KG1 (cell line): ENCODE measurements at places on chromosomes 12 and 14.

DNA sequence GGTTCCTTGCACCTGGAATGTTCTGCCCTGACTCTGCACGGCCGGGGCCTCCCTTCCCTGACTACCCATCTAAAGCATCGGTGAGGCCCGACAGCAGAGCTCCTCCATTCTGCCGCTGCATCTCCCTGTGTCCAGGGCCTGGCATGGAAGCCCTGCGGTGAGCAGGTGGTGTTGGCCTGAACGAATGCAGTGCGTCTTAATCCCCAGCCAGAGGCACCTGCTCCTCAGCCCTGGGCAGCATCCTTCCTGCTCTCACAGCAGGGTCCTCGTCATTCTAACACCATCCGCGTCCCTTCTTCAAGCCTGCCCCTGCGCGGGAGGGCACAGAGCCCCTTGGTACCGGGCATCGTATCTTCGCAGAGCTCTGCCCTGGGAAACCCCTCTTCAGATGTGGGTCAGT, 15.4 kb downstream of the BEGAIN start:
- no peak for DNase-seq

GRCh38 chr14:55772486-55772885, 192.5 kb downstream of the KTN1 start:
- DNase-seq = no peak

GRCh38 chr12:10802587-10802986, at the start of gene TAS2R7:
Gene TAS2R7, minus strand, starts transcription at chr12:10802627. Its CDS starts 57 bp downstream, at chr12:10802570.
- DNase-seq = no peak

DNA sequence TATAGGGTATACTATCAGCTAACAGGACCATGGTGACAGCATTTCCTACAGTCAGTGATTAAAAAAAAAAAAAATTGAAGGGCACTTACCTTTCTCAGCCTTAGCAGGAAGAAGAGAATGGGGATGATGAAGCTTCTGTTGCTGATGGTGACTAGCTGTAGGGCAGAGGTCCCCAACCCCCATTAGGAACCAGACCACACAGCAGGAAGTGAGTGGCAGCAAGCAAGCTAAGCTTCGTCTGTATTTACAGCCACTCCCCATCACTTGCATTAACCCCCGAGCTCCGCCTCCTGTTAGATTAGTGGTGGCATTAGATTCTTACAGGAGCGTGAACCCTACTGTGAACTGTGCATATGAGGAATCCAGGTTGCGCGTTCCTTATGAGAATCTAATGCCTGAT, 91.3 kb upstream of the USP44 start:
- DNase-seq = no peak

GRCh38 chr12:20189767-20190166, 178.6 kb upstream of the PDE3A start:
- DNase-seq = no peak

GRCh38 chr14:71235875-71236274, 328.6 kb downstream of the PCNX1 start:
- no peak for DNase-seq

GRCh38 chr12:2011643-2012607, 7.7 kb upstream of the DCP1B start:
- no peak for DNase-seq

DNA sequence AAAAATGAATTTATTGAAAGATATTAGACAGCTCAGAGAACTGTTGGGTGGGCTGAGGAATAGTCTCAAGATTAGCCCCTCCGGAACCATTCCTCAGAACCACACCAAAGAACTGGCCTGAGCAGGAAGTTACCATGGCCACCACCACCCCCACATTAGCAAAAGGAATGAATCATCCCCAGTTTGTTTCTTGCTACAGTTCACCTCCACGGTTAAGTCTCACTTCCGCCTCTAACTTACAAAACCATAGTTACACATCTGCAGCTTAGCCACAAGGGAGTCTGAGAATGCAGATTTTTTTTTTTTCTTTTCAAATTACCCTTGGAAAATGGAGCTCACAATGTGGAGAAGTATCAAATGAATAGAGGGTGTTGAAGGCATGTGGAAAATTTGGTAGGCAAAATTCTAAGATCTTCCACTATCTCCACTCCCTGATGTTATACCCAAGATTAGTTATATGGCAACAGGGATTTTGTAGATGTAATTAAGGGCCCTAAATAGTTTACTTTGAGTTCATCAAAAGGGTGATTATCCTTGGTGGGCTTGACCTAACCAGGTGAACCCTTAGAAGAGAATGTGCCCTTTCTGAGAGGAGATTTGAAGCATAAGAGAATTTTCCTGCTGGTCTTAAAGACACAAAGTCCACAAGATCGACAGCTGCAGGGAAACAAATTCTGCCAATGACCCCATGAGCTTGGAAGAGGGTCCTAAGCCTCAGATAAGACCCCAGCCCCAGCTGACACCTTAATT, 129.8 kb upstream of the KRR1 start:
- DNase-seq = peak; percentile 44

DNA sequence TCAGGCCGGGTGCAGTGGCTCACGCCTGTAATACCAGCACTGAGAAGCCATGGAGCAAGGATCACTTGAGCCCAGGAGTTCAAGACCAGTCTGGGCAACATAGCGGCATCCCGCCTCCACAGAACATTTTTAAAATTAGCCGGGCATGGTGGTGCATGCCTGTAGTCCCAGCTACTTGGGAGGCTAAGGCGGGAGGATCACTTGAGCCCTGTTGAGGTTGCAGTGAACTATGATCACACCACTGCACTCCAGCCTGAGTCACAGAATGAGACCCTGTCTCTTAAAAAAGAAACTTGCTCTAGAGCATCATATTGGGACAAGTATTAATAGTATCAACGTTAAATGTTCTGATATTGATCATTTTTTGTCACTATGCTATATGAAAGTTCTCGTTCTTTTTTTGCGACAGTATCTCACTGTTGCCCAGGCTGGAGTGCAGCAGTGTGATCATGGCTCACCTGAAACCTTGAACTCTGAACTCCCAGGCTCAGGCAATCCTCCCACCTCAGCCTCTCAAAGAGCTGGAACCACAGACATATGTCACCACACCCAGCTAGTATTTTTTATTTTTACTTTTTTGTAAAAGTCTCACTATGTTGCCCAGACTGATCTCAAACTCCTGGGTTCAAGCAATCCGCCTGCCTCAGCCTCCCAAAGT, 47.7 kb downstream of the CCDC85C start:
- no peak for DNase-seq

GRCh38 chr12:111352296-111352993, 16.4 kb downstream of the PHETA1 start:
- DNase-seq = no peak

DNA sequence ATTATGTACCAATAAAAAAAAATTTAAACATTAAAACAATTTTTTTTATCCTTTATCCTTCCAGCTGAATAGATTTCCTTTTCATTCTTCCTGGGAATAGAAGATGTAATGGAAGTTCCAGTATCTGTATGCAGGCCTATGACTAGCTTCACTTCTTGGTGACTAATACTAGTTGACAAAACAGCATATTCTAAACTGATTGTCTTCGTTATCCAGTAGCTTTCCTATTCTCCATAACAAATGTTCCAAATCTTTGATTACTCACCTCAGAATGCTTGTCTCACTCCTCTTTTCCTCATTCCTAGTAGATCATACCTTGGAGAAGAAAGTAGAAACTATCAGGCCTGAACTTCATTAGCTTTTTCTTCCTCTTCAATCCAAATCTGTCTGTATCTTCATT, 70.7 kb downstream of the PLEKHA5 start:
- DNase-seq = no peak

DNA sequence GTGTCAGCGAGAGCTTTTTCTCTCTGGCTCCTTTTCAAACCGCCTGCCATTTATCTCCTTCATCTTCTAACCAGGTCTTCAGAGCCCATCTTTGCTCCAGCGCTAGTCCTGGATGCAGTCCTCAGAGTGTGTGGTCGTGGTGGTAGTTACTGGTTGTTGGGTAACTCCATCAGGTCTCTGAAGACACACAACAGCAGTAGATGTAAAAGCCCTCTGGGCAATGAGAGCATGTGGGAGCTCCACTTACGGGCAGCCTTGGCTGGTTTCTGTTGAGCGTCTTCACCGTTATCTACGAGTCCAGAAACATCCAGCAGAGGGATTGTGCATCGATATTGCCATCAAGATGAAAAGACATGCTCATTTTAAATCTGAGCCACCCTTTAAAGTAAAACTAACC, 61.2 kb downstream of the FBXL14 start:
- DNase-seq = no peak

DNA sequence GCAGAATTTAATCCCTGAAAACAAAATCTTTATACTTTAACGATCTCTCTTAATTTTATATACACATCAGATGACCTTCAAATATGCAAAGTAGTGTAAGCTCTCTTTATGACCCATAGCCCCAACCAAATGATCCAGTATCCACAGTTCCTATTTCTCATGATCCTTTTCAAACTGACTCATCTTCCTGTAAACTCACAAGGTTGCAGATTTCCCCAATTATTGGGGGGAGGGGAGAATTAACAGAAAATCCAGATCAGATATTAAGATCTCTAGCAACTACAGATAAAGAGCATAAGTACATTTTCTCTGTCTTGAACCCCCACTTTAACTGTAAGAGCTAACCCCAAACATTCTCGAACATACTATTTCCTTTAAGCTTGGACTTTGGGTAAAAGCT, 12.5 kb downstream of the GNS start:
- DNase-seq = no peak

DNA sequence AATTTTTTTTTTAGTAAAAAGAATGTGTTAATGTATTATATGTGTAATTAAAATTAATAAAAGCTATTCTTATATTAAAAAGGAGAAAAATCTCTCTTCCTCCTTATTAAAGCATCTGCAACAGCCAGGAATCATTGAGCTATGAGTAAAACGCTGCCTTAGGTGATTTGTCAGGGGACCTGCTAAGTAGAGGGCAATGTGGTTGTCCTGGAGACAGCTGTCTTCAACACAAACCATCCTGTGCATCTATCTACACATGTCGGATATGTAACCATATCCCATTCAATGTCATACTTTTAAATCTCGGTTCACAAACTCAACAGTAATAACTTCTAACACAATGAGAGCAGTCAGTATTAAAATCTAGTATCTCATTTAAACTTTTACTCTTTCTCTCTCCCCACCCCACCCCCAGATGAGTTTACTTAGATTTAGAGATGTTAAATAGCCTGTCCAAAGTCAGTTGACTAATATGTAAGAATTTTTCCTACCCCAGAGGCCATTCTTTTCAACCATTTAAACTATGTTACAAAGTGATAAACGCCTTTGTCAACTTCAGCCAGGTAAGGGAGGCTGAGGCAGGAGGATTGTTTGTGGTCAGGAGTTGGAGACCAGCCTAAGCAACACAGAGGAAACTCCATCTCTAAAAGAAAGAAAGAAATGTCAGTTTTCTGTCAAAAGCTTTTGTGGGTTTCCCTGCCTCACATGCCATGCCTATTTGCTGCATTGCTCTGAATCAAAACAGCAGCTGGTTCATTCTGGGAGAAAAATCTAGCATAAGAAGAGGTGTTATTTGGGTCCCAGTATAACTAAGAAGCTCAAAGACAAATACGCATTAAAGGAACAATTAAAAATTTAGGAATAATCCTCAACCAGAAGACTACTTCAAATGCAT, 413.7 kb upstream of the CCDC196 start:
- no peak for DNase-seq

- no peak for DNase-seq
Measured at GRCh38 chr14:92663049-92663448, 85.4 kb downstream of the LGMN start.

- no peak for DNase-seq
Measured at GRCh38 chr12:90335566-90335965, 619.4 kb downstream of the CCER1 start.

- DNase-seq = no peak
Measured at GRCh38 chr14:78164226-78164853, 5.8 kb upstream of the NRXN3 start.

DNA sequence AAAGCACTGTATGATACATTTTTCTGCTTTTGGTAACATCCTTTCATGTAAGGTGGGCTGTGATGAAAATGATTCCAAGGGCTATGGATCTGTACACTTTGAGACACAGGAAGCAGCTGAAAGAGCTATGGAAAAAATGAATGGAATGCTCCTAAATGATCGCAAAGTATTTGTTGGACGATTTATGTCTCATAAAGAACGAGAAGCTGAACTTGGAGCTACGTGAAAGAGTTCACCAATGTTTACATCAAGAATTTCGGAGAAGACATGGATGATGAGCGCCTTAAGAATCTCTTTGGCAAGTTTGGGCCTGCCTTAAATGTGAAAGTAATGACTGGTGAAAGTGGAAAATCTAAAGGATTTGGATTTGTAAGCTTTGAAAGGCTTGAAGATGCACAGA, 22.1 kb upstream of the SRGAP1 start:
- DNase-seq = no peak

GRCh38 chr12:30822385-30823155, 67.8 kb upstream of the CAPRIN2 start:
- DNase-seq = no peak

GRCh38 chr12:84919271-84919670, 6.7 kb upstream of the SLC6A15 start:
- no peak for DNase-seq

GRCh38 chr12:132602572-132603239, 7.7 kb downstream of the LRCOL1 start:
- no peak for DNase-seq

DNA sequence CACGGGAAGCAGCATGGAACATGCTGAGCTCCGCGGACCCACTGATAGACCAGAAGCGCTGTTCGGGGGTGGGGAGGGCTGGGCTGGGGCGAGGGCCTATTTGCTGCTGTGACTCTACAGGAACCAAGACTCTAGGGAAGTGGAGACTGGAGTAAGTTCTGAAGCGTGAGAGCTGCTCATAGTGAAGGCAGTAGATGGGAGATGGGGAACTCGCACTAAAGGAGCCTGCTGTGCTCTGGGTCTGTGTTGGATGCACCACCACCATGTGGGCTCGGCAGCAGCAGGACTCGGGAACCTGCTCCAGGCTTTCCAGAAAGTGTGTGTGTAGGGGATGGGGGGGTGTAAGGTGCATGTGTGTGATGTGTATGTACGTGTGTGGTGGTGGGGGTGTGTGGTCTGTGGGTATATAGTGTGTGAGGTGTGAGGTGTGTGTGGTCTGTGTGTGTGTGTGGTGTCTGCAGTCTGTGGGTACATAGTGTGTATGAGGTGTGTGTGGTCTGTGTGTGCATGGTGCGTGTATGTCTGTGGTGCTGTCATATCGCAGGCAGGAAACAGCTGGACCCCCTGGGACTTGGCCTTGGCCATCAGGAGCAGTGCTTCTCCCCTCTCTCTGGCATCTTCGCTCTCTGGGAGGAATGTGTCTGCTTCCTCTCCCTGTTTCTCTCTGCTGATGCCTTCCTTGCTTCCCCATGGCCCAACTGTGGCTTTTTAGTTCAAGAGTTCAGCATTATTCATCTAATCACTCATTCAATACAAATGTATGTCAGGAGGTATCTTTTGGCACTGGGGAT, 378.9 kb downstream of the FUT8 start:
- peak; percentile 3 for DNase-seq
